ENCODE measurements at places on chromosomes 4 and X. TPM values are rescaled to one million over a fixed set of nuclear protein-coding genes. Genes with fewer than 3 reads are reported as not detected.

DNA sequence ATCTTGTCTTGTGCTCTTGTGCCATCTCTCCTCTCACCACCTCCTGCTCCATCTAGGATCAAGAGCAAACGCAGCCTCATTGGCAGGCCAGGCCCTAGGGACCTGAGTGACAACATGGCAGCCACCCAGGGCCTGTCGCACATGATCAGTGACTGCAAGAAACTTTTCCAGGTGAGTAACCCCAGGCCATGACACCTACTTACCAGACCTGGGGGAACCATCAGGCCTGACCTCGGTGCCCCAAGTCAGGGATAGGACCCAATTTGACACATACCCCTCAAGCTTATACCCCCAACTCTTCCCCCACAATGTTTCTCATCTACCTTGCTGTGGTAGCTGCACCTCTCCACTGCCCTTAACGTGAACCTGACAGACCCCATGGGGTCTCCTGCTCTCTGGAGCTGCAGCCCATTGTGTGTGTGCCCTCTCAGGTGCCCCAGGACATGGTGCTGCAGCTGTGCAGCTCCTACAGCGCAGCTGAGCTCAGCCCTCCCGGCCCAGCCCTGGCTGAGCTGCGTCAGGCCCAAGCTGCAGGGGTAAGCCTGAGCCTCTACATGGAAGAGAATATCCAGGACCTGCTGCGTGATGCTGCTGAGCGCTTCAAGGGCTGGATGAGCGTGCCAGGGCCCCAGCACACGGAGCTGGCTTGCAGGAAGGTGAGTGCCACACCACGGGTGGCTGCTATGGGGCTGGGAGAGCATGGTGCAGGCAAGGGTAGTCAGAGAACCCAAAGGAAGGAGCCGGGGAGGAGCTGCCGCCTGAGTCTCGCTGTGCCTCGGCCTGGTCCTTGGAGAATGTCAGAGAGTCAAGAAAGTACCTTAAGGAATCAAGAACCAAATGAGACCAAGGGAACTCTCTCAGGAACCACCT, 74.8 kb downstream of the STARD8 start:
- DNase-seq, result no peak

DNA sequence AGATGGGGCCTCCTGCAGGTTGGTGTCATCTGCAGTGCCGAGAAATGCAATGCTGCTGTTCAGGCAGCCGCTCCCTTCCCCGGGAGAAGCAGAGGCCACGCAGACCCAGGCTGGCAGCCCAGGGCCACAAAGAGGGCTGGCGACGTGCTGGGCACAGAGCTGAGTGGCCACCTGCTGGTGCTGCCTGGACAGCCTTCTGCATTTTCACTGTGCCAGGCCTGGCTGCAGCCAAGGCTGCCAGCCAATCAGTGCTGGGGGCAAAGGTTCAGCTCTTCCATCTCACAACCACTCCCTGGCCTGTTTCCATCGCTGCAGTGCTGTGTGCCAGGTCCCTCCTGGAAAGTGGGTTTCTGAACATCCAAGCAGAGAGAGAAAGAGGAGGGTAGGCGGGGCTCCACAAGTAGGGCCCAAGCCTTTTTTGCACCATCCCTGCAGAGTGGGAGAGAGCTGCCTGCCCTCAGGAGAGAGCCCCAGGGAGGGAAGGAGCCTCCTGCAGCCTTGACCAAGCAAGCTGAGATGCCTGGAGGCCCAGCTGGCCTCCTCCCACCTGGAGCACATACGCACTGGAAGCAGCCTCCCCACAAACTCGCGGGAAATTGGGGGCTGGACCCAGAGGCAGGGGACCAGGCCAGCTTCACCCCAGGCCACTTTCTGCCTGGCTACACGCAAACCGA, 20.1 kb downstream of the ADRA2C start:
- DNase-seq, result no peak

DNA sequence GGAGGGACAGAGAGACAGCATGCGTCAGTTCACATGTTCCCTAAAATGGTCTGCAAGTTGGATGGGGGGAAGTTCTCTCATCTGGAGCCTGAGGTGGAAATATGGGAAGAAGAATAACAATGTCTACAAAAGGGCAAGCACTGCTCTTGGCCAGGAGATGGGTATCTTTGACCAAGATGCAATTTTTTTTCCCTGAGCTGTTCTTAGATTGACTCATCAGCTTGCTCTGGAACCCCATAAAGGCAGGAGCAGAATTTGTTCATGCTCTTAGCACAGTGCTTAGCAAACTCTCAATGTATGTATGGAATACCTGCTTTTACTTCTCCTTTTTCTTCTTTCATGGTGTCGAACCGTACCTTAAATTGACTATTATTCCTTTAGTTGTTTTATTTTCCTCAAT, 90.5 kb upstream of the ZNF827 start:
- DNase-seq, result no peak

The REPS2 gene
- total RNA-seq, result 4.9 TPM

The CACNA1F gene
- total RNA-seq, result not detected

The ITM2A gene
- 68.8 TPM for total RNA-seq

The CCNA2 gene
- 2.5 TPM for total RNA-seq

Data from thoracic aorta (tissue), 2 donors.